ENCODE measurements at places on chromosomes 2 and 18.

DNA sequence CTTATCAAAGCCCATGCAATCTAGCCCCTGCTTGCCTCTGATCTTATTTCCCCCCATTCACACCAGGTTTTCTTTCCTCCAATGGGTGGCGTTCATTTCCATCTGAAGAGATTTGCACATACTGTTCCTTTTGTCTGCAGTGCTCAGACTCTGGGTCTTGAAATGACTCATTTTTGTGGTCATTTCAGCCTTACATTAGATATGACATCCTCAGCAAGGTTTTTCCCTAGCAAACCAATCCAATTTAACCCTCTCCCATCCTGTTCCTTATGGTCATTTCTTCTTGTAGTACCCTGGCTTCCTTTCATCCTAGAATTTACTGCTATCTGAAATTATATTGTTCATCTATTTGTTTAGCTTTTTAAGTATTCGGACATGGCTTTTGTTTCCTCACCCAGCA, 42.5 kb upstream of the SCN1A start:
- no peak for DNase-seq

GRCh38 chr2:168255866-168256265, 8.5 kb upstream of the STK39 start:
- no peak for DNase-seq

DNA sequence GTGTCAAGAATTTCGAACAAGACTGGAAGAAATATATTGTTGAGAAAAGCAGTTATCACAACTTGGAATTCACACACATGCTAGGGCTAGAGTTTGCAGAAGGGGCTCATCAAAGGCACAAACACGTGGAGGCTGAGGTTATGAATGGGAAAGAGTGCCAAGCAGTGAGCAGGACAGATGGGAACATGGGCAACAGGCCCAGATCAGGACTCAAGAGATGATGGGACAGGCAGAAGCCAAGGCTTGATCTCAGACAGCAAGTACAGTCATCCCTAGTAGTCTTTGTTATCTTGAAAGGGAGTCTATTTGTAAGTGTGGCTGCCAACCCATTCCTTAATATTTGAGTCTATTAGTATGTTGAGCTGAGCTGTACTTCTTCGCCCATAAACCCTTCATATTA, 22.2 kb upstream of the EPC2 start:
- DNase-seq: no peak

DNA sequence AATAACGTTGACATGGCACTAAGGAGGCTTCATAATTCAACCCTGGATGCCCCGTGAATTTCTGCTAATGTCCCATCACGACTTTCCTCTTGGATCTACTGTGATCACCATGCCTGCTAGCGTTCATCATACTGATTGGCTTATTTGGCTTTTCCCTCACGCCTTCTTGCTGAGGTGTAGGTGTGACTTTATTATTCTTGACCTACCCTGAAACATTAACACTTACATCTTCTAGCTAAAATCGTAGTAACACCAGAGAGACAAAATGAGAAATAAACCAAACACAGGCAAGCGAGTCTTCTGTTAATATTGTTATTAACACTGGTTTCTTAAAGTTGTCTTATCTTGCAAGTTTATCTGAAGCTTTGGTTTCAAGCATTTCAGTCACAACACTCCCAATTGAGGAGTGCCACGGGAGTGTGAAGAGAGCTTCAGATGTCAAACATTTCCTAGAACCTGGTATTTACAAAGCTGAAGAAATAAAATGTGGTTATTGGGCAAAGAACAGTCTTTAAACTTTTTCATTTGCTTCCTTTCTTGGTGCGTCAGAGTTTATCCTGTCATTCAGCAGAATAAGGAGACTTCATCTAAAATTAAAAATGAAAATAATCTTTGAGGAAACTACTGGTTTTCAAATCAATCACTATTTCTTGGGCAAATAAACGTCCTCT, 15.4 kb upstream of the STAT1 start:
- no peak for DNase-seq

DNA sequence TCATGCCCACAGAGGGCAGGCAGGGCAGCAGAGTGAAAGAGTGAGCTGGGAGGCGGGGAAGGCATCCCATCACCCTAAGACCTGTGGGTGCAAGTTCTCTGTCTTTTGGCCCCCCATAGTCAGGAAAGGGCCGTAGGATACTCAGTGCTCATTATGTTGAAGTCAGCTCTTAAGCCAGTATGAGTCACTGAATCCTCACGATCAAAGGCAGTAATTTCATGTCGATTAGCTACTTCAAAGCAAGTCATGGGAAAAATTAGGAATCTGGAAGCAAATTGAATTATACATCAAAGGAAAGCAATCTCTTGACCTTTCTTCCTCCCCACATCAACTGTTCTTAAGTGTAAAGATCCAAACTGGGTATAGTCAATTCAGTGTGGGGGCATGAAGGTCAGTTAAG, 178.9 kb downstream of the FHOD3 start:
- DNase-seq: no peak

- no peak for DNase-seq
Measured at GRCh38 chr2:226098861-226099745, 699.6 kb downstream of the NYAP2 start.

DNA sequence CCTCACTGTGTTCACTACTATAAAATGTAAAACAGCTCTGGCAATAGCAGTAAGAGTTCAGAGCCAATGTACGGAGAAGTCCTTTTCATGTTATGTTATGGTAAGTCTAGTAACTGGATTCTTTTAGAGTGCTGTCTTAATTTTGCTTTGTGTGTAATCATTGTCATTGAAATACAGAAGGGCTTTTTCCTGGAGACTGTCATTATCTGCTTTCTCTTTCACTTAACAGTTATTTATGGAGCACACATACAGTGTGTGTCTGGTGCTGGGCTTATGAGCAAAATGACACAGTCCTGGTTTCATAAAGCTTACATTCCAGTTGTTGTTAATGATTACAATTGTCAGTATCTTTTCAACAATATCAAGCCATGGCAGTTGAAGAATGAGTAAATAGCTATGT, 95.5 kb downstream of the CCDC102B start:
- no peak for DNase-seq

- DNase-seq: no peak
Measured at GRCh38 chr2:222174450-222174849, 124.3 kb downstream of the PAX3 start.

- DNase-seq: no peak
Measured at GRCh38 chr2:18626958-18627650, 37.7 kb upstream of the NT5C1B start.

DNA sequence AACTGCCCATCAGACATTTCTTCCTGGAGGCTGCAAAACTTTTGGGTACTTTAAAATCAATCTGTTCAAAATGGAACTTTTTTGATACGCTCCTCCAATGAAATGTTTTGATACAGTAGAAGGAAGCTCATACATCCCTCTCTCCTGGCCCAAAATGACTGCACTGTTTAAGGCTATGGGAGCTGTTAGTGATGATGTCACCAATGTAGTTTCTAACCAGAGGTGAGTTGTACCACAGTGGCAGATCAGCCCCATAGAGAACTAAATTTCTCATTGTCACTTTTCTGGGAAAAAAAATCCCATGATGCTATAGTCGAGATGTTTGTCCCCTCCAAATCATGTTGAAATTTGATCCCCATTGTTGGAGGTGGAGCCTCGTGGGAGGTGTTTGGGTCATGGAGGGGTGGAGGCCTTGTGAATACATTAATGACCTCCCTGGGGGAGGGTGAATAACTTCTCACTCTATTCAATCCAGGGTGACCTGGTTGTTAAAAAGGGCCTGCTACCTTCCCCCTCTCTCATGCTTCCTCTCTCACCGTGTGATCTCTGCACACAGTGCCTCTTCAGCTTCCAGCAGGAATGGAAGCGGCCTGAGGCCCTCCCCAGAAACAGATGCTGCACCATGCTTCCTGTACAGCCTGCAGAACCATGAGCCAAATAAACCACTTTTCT, 117.4 kb upstream of the NPAS2 start:
- no peak for DNase-seq

- no peak for DNase-seq
Measured at GRCh38 chr18:56460581-56460980, 177.8 kb downstream of the TXNL1 start.

GRCh38 chr2:47065771-47066380, 89.2 kb downstream of the STPG4 start:
- no peak for DNase-seq

GRCh38 chr18:28485918-28486317, 309.0 kb upstream of the CDH2 start:
- DNase-seq: no peak

DNA sequence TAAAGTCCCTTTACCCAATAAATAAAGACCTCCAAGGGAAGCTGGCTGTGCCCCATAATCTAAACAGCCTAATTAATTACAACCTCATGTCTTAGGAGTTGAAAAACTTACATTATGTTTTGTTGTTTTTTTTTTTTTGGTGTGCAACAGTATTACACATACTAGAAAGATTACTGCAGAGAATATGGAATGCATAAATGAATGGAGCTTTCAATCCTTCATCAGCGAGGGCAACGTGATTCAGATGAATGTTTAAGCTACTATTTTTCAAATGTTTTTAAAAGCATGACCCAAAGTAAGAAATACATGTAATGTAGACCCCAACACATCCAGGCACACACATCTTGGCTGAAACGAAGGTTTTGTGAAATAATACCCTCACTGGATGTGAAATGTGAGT, 167.1 kb upstream of the FN1 start:
- no peak for DNase-seq

GRCh38 chr2:101026253-101026701, 24.2 kb downstream of the RPL31 start:
- no peak for DNase-seq

DNA sequence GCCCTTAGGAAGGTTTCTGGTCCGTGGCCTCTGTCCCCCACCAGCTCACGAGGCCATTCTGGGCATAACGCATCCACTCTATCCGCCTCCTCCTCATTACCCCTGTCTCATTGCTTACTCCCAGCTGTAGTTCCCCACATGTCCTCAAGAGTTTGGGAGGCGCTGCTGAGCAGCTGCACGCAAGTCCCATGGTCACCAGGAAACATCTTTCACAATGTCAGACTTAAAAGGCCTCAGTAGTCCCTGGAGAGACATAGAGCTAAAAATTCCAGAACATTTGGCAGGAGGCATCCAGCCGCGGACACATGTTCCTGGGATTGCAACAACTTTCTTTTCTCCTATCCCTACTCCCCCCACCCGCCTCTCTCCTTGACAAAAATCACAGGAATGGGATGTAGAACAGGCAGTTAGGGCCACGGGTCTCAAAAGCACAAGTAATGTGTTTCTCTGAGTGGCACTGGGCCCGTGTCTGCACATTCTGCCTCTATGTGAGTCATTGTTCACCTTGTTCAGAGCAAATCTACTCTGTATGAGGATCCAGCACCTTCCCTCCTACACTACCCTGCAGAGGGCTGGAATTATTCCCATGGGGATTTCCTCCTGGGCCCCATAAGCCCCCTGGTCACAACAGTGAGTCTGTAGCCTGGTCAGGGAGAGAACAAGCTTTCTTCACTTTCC, 8.1 kb downstream of the LBH start:
- no peak for DNase-seq

GRCh38 chr2:14677039-14677438, 44.5 kb downstream of the LRATD1 start:
- no peak for DNase-seq

DNA sequence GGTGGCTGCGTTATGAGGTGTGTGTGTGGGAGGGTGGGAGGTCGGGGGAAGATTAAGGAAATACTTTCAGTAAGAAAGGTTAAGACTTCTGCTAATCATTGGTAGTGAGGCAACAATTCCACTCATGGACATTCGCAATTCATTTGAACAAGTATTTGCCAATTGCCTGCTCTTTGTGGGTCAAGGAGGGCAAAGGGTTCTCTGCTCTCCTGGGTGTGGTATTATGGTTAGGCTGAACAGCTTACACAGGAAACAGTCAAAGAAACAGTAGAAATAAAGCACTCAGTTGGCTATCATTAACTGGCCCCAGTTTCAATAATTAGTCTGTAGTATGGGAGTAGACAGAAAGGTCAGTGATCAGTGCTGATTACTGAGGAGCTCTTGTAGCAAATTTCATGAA, 357.0 kb upstream of the FANCL start:
- DNase-seq: no peak

DNA sequence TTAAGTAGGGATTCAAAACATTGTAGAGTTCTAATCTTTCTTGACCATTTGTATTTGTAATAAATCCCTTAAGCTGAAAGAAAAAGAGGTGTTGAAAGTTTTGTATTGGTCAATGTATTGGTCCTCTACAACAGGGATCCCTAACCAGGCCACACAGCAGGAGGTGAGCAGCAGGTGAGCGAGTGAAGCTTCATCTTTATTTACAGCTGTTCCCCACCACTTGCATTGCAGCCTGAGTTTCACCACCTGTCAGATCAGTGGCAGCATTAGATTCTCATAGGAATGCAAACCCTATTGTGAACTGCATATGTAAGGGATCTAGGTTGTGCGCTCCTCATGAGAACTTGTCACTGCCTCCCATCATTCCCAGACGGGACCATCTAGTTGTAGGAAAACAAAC, 715.7 kb upstream of the NXPH2 start:
- no peak for DNase-seq

DNA sequence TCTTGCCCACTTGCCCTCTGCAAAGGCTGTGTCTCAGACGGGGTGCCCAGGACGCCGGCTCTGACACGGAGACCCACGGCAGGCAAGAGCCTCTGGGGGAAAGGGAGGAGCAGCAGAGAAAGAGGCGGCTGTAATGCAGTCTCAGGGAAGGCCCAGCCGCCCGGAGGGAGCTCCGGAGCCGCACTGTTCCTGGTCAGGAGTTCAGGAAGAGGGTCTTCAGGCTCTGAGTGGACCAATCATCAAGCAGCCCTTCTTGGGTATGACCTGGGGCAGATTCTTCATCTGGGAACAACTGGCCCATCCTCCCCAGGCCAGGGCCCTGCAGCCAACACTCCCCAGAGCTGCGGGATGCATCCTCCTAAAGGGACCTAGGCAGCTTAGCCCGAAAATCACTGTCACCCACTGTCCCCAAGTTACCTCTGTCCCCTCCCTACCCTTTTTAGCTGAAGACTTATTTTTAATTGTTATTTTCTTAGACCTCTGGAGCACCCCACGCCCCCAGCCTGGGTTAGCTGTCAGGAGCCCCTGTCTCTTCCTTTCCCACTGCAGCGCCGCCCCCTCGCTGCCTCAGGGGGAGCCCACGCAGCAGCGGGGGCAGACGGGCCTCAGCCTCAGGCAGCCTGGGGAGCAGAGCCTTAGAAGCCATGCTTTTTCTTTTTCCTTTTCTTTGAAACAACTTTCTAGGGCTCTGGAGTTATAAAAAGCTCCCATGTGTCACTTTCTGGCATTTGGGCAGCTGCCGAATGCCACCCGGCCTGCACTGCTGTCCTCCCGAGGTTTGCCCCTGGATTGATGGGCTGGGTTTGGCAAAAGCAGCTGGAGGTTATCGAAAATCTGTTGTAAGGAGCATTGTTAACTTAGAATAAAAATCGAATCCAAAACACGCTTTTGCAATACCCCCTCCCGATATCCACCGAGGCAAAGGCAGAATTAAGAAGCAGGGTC, 644 bp upstream of the NEU2 start:
- DNase-seq: no peak

GRCh38 chr2:234861841-234862735, 89.7 kb upstream of the SH3BP4 start:
- DNase-seq: no peak

Measured in frontal cortex (tissue), 4 donors.